ENCODE measurements at places on chromosomes 5 and 9. TPM values are rescaled to one million over a fixed set of nuclear protein-coding genes. Genes with fewer than 3 reads are reported as not detected.

Gene FCN1
- 0.42 TPM for total RNA-seq

Gene GCNT4
- not detected for total RNA-seq

Gene TMC1
- total RNA-seq, result not detected

- no peak for DNase-seq
Measured at GRCh38 chr5:125813221-125813974, 609.8 kb upstream of the GRAMD2B start.

DNA sequence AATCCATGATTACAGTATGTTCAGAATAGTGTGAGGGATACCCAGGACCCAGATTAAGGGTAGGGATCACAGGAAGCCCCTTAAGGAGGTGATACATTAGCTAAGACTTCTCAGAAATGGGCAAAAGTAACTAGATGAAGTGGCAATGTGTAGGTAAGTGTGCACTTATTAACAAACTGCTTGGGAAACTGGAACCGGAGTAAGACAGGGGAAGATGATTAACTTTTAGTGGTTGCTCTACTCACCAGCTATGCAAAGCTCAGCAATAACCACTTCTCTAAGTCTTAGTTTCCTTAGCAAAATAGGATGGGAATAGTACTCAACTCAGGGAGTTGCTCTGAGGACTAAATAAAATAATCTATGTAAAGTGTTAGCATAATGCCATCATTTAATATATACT lies 182.2 kb downstream of the MCTP1 start:
- DNase-seq, result no peak

DNA sequence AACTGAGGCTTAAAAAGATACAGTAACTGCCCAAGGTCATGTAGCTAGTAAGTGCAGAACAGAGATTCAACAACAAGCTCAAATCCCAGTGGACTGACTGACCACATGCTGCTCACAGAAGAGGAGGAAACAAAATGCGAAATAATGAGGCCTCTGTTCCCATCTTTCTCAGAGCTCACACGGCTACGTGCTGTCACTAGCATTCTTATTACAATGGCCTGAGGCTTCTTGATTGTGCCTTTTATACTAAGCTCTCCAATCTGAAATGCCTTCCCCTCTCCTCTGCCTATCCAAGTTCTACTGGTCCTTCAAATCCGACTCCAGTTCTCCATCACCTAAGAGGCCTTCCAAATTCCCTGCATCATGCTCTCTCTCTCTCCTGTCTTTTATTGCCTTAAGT lies 26.0 kb downstream of the SGTB start:
- DNase-seq, result no peak

- DNase-seq, result peak; percentile 78
Measured at GRCh38 chr9:89000973-89001916, 10.0 kb downstream of the S1PR3 start.

DNA sequence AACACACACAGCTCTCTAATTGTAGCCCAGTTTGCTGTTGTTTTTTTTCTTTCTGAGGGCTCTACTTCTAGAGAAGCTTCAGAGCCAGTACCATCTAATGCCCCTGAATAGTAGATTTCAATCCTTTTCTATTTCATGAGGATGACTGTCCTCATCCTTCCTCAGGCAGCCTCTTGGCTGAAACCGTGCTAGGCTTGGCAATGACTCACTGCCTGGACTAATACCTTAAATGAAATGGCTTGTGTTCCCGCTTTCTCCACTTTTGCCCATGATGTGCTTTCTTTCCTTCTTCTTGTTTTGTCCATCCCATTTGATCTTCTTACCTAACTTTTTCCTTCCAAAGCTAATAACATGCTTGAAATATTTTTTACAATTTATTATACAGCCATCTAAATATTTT lies 80.1 kb downstream of the ITGA1 start:
- no peak for DNase-seq

DNA sequence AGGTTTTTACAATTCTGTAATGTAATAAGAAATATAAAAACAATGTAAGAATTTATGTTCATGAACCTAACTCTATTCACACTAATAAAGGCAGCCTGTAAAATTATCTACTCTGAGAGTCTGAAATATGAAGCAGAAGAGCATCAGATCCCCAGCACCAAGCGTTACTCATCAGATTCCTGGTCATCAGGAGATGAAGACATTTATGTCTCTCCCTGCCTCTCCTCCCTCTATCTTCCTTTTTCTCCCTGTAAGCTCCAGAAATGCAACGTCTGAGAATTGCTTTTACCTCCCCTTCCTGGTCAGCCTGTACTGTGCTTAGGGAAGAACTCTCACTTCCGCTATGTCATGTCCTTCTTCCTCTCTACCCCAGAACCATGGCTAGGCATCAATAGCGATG lies 114.4 kb upstream of the SLIT3 start:
- DNase-seq, result no peak

DNA sequence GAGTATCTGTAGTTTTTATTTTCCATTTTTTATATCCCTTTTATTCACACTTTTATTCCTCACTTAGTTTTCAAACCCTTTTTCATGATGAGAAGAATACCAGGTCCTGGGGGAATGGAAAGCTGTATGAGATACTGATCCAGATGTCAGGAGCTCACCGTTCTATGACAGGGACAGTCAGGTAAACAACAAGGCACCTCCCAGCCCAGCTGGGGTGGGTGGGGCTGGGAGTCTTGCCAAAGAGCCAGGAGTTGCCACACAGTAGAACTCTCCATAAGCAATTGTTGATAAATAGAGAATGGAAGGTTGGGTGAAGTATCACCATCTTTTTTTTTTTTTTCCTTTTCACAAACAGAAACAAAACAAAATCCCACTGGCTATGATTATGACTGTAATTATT lies 225.8 kb downstream of the NSG2 start:
- DNase-seq, result no peak

- DNase-seq, result peak; percentile 96
Measured at GRCh38 chr9:74952201-74953151, at the start of gene C9orf40. Gene C9orf40 (minus strand): TSS chr9:74952912. CDS start chr9:74952611, 301 bp downstream.

GRCh38 chr9:134314039-134314949 lies 12.0 kb upstream of the RXRA start:
- DNase-seq, result no peak

Measured in OCI-LY7 (cell line).